MV-4-11 (cell line): ENCODE measurements at places on chromosomes 12 and 14.

DNA sequence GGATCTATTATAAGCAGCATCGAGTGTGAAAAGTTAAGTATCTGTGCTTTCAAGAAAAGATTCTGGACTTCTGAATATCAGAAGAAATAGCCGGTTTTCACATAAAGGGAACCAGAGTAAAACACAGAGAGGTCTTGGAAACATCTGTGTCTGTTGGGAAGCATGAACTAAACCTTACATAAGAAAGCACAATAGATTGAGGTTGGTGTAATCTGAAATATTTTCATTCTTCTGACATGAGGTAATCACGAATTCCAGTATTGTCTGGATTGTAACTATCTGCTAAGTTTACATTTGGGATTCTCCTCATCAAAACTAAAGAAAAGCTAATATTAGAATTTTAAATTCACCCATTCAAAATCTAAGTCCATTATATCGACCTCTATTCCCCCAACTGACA is 161.3 kb downstream of the CPNE8 start:
- no peak for DNase-seq

DNA sequence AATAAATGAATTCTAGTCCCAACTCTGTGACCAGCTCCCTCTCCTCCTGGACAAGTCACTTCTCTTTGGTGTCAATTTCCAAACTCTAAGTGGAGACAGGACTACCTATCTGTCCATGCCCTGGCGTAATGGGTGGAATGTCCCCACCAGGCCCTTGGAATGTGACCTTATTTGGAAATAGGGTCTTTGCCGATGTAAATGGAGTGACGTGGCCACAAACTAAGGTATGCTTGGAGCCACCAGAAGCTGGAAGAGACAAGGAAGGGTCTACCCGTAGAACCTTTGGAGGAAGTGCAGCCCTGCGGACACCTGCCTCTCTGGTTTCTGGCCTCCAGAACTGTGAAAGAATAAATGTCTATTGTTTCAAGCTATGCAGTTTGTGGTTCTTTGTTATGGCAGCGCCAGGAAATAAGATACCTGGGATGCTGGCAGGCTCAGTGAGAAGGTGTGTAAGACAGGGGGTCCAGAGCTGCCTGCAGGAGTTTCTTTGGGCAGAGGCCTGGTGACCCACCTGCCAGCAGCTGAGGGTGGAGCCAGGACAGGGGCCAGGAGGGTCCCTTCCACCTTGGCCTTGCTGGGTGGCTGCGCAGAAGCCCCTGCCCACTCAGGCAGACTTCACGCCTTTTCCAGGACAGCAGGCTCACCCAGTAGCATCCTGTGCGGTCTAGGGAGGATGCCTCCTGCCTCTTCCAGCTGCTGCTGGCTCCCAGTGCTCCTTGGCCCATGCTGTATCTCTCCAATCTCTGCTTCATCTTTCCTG is 45.8 kb downstream of the ARL6IP4 start:
- no peak for DNase-seq

- DNase-seq: no peak
Measured at GRCh38 chr12:13451776-13452175, 255.2 kb downstream of the EMP1 start.

DNA sequence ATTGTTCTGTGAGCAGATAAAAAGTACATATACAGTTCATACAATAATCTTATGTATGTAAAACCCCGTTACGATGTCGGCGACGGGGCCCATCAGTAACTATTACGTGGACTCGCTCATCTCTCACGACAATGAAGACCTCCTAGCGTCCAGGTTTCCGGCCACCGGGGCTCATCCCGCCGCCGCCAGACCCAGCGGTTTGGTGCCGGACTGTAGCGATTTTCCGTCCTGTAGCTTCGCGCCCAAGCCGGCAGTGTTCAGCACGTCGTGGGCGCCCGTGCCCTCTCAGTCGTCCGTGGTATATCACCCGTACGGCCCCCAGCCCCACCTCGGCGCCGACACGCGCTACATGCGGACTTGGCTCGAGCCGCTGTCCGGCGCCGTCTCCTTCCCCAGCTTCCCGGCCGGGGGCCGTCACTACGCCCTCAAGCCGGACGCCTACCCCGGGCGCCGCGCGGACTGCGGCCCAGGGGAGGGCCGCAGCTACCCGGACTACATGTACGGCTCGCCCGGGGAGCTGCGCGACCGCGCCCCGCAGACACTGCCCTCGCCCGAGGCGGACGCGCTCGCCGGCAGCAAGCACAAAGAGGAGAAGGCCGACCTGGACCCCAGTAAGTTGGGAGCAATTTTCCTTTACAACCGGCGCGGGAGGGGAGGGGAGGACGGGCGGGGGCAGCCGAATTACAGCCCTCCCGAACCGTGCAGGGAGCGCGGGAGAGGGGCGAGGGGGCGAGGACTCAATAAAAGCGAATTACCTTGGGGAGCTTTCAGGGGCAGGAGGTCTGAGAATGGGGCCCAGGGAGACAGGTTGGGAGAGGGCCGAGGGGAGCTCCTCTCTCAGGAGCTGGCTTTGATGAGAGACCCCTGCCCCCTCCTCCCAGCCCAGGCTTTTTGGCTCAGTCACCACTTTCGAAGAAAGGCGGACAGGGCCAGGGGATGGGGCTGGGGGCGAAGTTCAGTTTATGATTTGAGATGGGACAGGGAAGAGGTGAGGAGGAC is at the start of gene HOXC9:
HOXC9 (plus strand) TSS at position 46 of the 999 bp plus-strand sequence; CDS start at position 74, 28 bp downstream.
- DNase-seq: no peak

- no peak for DNase-seq
Measured at GRCh38 chr12:66047411-66048021, 83.0 kb downstream of the LLPH start.

DNA sequence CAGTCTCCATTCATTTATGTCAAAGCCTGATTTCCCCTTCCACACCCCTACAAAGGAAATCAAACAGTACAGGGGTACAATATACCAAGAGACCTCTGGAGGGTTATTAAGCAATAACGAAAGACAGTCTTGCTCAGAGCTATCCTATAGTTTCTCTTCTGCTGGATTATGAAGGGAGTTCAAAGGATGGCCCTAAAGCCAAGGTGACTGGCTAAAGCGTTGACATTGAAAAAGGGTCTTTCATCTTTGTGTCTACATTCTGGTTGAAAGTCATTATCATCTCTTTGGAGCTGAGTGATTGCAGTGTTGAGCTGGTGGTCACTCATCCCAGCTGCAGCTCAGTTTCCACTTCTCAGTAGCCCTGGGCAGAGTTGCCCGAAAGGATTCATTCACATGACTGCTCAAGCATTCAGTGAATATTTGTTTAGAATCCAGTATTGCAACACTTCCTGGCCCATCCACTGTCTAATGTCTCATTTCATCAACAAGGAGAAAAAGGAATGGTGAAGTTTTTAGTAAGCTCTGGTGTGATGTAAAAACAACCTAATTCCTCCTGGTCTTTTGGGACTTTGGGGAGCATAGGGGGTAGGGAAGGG is 19.2 kb upstream of the TBX5 start:
- DNase-seq: no peak

GRCh38 chr14:54483846-54484245 is 4.9 kb downstream of the GMFB start:
- no peak for DNase-seq

- no peak for DNase-seq
Measured at GRCh38 chr12:73341559-73342247, 1069.5 kb downstream of the TRHDE start.

- DNase-seq: no peak
Measured at GRCh38 chr14:51663783-51664326, 12.1 kb downstream of the FRMD6 start.

- DNase-seq: peak; percentile 89
Measured at GRCh38 chr12:123043536-123044001, 63.1 kb downstream of the ARL6IP4 start.

DNA sequence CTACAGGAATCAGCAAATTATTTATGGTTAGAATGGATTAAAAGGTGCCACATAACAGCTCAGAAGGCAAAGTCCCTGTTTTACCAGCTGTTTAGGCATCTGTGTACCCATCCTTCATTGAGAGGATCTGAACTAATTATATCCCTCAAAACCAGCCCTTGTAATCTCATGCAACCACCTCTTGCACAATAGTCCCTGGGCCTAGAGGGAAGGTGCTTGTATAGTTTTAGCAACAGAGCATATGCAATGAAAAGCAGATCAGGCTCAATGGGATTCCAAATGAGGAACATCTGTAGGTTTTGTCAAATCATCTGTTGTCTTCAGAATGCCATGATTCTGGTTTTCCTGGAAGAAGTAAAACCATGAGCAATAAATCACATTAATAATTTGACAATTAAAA is 26.0 kb upstream of the GLIPR1L2 start:
- peak; percentile 96 for DNase-seq

GRCh38 chr12:18853570-18854366 is 115.8 kb downstream of the CAPZA3 start:
- DNase-seq: no peak

- DNase-seq: no peak
Measured at GRCh38 chr12:91179966-91180561, 2.6 kb downstream of the DCN start.

- DNase-seq: no peak
Measured at GRCh38 chr14:76948976-76949375, 79.5 kb downstream of the IRF2BPL start.

DNA sequence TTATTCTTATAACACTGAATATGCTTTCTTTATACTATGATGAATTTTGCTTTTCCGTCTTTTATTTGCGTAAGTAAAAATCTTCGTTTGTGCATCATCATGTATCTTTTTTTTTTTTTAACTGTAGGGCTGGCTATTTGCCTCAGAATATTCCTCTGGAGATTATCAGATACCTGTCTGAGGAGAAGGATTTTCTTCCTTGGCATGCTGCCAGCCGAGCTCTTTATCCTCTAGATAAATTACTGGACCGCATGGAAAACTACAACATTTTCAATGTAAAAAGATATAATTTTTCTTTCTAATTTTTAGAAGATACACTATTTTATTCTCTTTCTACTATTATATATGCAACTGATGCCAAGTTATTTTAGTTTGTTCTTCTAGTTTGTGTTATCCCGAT is 346.6 kb downstream of the TRHDE start:
- no peak for DNase-seq

DNA sequence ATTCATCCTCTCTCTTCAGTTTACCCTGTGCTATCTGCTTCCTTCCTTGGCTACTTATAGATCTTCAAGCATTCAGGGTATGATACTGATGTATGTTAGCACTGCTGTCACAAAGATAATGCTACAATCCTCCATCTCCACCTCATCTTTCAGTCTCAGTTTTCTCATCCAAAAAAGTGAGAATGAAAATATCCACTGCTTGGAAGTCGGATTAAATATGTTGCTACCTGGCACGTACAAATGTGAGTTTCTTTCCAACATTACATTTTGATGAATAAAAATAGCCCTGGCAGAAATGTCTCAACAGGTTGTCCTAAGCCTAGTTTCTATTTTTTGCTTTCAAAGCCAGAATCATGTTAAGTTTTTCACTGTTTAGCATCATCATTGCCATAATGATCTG is 149.9 kb downstream of the PTPN11 start:
- DNase-seq: no peak

DNA sequence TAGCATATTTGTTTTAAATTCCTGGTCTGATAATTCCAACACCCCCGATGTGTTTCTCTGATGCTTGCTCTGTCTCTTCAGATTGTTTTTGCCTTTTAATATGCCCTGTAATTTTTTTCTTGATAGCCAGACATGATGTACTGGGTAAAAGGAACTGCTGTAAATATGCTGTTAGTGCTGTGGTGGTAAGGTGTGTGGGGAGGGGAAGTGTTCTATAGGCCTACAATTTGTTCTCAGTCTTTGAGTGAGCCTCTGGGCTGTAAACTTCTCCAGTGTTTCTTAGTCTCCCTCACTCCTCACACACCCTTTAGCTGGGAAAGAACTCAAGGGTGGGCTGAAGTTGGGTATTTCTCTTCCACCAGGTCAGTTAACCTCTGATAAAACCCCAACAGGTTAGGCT is 147.0 kb upstream of the OR4E1 start:
- no peak for DNase-seq

- DNase-seq: peak; percentile 50
Measured at GRCh38 chr12:770479-770878, 18.1 kb downstream of the WNK1 start.

DNA sequence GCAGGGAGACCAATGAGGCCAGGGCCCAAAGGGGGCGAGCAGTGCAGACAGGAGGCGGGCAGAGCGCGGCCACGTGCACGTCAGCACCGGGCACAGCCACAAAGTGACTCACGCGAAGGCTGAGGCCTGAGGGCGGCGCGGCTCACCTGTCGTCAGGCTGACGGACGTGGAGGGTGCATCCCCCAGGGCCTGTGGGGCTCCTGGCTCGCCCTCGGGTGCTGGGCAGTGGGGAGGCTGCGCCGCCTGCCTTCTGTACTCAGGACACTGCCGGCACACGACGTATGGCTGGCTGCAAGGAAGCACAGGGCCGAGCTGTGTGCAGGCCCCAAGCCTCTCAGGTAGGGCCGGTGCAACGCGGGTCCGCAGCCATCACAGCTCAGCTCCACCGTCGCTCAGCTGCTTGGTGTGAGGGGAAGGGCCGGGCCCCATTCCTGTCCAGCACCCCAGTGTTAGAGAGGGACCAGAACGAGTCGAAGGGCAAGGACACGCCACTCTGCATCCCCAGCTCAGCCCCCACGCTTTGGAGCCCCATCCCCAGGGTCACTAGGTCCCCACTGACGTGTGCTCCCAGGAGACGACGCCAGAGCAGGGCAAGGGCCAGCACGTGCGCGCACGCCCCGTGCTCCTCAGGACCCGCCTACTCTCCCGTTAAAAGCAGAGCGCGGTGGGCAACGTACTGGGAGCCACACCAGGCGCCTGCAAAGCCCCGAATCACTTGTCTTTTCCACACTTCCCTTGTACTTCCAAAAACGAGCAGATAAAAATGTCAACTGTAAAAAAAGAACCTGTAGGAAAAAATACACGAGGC is 24.8 kb upstream of the GOLGA3 start:
- no peak for DNase-seq

GRCh38 chr12:45351921-45352670 is 136.2 kb downstream of the ANO6 start:
- no peak for DNase-seq

DNA sequence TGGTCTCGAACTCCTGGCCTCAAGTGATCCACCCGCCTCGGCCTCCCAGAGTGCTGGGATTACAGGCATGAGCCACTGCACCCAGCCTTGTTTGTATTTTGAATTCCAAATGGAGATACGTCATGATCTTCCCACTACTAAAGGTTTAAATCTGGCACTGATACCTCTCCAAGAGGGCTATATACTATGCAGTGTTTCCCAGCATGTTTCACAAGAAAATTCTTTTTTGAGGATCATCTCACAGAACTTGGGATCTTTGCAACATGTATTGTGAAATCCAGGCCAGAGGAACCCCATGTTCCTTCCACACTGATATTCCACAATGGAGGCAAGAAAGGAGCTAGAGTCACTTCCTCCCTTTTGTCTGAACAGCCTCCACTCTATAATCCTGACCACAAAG is 112.7 kb downstream of the NT5DC3 start:
- DNase-seq: peak; percentile 8
